ENCODE measurements at places on chromosomes 16 and 17.

DNA sequence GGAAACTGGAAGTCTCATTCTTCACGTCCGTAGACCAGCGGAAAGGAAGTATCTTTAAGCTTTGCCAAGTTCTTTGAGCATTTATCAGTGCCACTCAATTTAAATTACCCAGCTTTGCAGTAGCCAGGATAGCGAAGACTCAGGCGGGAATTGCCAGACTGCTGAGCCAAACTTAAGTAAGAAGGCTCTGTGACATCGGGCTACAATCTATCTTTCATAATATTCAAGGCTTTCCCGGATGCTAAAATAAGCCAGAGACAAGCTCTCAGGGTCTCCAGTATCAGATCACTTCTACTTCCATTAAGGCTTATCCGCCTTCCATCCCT is 436 bp upstream of the BRIP1 start:
- no peak for DNase-seq

DNA sequence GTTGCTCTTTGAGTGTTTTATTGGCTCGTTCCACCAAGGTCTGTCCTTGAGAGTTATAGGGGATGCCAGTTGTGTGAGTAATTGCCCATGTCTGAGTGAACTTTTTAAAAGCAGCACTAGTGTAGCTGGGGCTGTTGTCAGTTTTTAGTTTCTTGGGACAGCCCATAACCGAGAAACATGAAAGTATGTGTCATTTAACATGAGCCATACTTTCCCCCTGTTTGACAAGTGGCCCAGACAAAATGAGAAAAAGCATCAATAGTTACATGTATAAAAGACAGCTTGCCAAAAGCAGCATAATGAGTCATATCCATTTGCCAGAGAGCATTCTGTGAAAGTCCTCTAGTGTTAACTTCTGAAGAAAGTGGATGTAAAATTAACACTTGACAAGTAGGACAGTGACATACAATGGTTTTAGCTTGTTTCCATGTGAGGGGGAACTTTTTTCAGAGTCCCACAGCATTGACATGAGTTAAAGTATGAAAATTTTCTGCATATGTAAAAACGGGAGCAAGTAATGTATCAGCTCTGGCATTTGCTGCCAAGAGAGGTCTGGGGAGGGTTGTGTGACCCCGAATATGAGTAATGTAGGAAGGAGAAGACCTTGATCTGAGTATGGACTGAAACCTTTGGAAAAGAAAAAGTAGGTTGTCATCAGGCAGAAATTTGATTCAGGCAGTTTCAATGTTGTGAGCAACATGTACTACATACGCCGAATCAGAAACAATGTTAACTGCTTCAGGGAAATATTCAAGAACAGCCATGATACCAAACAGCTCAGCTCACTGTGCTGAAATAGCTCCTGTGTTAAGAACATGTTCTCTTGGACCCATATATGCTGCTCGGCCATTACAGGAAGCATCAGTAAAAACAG is 56.8 kb upstream of the ARL4D start:
- DNase-seq: no peak

- no peak for DNase-seq
Observed at GRCh38 chr16:8716592-8716991, 42.2 kb downstream of the ABAT start.

DNA sequence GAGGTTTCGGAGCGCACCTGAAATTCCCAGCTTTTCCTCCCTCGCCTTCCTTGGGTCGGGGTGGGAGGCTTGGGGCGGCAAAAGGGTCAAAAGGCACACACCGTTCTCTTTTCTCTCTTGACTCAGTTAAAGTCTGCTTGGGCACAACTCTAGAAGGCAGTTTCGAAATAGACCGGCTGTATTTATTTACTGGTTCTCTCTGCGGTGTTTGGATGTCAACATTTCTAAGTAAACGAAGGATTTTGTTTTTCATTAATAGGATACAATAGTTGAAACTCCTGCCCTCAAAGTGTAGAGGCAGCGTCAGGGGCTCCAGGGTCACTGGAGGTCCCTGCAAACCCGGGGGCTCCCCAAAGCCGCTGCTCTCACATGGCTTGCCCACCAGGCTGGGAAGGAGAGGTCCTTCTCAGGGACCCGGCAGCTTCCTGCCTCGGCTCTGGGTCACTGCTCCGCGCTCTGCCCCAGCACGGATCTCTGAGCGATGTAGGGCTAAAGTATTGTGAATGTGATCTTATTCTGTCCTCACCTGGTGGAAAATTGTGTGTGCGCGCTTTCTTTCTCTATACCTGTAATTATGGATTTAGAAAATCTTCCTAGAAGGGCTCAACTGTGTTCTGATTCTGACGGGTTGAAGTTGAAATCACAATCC is 952 bp downstream of the BMERB1 start:
- no peak for DNase-seq

DNA sequence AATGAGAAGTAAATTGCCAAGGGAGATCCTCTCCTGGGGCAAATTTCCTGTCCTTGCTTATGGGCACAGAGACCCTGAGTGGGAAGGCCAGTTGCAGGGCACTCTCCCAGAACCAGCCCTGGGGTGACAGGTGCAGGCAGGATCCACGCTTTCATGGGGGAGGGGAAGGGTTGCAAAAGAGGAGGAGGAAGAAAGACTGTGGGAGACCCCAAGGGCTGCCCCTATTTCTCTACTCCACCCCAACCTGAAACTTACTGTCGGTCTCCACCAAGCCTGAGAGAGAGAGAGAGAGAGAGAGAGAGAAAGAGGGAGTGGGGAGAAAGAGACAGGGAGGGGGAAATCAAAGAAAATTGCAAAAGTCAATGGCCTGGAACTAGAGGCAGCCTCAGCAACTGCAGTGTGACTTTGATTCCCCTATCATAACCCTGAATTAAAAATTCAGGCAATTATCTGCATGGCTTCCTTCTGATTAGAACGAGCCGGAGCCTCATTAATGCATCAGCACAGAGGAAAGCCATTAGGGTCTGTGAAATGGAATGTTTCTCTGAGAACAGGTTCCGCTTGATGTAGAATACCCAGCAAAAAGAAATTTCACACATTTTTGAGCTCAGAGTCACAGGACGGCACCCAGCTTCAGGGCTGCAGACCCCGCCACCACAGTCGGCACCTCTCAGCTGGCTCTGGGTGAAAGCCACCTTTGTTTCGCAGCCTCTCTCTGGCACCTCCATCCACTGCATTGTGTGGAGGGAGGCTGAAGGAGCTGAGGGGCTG is 45.1 kb upstream of the HNF1B start:
- DNase-seq: peak; percentile 35

- no peak for DNase-seq
Observed at GRCh38 chr16:86075488-86075785, 176.5 kb downstream of the IRF8 start.

DNA sequence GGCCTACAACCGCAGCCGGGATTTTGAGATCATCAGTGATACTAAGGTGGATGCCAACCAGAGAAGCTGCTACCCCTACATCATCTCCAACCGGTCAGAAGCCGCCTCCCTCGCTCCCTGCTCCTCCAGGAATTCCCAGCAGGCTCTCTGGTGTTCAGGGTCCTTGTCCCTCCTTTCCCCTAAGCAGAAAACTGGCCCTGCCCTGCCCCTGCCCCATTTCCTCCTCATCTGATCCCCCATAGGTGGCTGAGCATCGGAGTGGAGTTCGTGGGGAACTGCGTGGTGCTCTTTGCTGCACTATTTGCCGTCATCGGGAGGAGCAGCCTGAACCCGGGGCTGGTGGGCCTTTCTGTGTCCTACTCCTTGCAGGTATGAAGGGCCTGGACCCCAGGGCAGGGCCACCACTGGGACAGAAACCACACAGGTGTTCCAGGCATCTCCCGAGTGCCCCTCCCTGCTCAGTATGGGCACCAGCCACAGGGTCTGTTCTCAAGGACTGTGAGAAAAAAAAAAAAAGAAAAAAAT is 29.8 kb downstream of the ANKRD40 start:
- DNase-seq: no peak

- DNase-seq: no peak
Observed at GRCh38 chr16:11250091-11250785, 5.8 kb downstream of the SOCS1 start.

- DNase-seq: no peak
Observed at GRCh38 chr17:75498039-75498725, 17.2 kb downstream of the CASKIN2 start.

DNA sequence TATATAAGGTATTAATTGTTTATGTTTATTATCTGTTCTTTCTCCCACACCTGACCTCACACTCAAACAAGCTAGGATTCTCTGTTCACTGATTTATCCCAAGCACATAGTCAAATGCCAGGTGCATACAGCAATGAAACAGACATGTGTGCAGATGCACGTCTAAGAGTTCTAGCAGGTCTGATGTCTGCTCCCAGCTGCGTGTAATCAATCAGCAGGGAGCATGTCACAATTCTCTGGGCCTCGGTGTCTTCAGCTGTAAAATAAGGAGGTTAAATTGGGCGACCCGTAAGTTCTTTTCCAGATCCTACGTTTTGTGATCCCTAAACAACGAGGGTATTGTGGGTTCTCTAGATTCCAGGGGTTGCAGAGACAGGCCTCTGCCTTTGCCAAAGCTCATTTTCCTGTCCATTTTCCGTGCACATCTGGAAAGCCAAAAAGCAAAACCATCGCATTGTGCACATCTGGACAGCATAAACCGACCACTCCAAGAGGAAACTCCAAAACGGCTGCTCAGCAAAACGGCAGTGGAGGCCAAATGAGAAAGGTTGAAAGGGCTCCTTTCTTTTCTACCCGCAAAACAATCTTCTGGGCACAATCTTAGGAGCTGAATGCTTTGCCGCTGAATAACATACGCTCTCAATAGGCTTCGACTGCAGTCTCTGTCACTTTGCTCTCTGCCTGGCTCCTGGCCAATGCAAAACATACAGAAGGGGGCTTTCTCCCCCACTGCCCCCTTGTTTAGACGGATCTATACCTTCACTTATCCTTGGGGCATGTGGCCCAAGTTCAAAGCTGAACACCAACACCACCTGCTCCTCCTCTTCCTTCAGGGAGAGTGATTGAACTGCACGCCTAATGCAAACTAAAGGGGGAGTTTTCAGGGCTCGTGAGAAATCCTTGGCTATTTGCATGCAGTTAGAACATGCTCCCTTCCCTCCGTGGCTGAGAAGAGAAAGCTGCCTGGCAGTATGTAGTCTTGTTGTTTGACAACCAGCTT is 426.3 kb downstream of the SLC39A11 start:
- DNase-seq: no peak

GRCh38 chr16:56237451-56237930 is 46.2 kb downstream of the GNAO1 start:
- no peak for DNase-seq

- DNase-seq: peak; percentile 55
Observed at GRCh38 chr16:24568392-24568791, 29.0 kb downstream of the RBBP6 start.

DNA sequence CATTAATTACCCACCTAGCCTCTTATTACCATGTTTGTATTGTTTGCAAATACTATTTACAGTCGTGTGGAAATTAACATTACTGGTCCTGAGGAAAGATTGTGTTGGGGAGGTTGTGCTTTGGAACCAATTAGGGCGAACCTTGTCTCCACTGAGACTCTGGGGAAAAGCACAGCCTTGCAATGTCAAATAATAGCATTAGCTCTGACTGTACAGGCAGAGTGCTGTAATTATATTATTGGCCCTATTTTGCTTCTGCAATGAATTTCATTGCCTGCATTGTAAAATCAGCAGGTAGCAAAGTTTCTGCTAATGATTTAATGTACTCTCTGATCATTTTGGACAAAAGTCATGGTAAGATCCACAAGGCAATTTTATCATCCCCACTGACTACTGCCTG is 97.0 kb downstream of the WWOX start:
- DNase-seq: peak; percentile 14

GRCh38 chr17:76077584-76078110 is 1.3 kb upstream of the ZACN start:
- no peak for DNase-seq

GRCh38 chr17:64441772-64442540 is 7.0 kb upstream of the MILR1 start:
- no peak for DNase-seq

DNA sequence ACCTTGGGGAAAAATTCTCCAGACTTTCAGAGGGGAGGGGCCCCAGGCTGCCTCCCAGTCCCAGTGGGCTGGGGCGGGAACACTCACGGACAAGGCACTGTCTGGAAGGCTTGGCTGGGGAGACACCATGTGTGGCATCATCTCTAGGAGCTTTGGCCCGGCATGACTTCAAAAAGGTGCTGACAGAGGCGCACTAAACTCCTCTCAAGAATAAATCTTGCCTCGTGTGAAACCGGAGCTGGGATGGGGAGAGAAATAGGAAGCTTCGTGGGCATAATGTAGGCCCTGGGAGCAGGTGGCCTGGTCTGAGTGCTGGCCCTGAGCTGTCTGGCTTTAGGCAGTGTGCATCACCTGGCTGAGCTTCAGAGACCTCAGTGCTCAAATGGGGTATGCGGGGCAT is 5.7 kb downstream of the WSCD1 start:
- DNase-seq: no peak

DNA sequence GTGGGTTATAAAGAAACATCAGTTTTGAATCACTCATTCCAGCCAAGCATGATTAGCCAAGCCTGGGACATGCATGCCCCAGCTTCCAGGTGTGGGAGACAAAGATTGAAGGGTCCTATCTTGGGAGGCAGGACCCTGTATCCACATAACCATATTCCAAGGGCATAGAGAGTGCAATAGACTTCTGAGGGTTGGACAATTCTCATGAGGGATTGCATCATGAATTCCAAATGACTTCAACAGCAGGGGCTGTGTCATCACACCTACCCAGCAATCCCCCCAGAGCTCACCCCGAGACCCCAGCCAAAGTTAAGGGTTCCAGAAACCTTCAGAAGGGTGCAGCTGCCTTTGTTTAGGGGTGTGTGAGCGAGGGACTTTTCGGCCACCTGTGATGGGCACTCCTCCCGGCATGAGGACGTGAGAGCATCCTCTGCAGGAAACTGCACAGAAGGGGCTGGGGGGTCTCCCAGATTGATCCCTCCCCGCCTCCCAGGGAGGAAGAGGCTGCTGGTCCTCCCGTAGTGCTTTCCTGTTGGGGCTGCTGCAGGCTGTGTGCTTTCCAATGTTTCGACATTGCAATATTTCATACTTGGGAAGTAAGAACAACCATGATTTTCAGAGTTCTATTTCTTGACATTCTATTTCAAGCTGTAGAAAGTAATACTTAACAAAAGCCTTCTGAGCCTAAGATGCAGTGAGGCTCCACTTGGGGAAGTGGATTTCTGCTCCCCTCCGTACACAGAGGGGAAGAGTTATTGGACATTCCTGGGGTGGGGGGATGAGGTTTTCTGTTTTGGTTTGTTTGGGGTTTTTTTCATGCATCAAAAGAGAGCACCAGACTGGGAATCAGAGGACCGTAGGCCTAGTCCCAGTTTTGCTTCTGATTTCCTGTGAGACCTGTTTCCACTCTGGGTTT is 13.3 kb upstream of the PITPNM3 start:
- DNase-seq: no peak

All from A673 (cell line).